ENCODE measurements at places on chromosomes 4 and X.
A peak's percentile ranks its signal among the peaks of the same experiment; 100 is the strongest.

- no peak for DNase-seq
Observed at GRCh38 chr4:24224446-24224845, 334.6 kb upstream of the PPARGC1A start.

DNA sequence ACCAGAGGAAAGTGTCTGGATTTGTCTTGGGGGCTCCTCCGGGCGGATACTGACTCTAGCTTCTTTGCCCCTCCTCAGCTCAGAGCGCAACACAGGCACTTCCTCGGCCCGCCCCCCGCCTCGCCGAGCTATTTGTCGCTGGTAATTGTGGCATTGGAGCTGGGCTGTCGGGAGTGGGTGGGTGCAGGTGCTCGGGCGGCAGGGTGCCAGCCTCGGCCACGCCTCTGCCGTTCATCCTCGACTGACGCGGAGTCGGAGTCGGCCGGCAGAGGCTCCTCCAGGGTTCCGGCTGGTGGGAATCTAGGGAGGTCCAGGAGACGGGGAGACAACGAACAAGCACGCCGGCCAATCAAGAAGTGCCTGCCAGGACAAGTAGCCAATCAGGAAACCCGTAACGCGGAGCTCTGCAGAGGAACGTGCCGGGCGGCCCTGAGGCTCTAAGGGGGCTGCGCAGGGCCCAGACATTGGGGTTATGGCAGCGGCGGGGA lies 3.9 kb upstream of the SYN1 start:
- peak; percentile 58 for DNase-seq

- no peak for DNase-seq
Observed at GRCh38 chr4:113849771-113850170, 88.2 kb upstream of the CAMK2D start.

DNA sequence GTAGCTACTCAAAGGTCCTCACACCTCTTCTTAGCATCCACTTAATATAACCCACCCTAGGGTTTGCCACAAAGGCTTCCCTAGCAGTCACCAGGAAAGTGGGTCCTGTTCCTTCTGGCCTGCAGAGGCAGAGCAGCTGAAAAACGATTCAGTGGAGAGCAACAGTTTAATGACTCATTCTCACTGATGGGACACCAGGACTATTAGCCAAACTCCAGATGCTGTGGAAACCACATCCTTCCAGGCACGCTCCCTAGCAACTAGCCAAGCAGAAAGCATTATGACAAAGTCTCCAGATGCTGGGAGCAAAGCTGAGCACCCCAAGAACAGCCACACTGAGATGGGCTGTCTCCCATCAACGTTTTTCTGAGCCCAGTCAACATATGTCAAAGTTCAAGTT lies 30.3 kb upstream of the UTP14A start:
- no peak for DNase-seq

DNA sequence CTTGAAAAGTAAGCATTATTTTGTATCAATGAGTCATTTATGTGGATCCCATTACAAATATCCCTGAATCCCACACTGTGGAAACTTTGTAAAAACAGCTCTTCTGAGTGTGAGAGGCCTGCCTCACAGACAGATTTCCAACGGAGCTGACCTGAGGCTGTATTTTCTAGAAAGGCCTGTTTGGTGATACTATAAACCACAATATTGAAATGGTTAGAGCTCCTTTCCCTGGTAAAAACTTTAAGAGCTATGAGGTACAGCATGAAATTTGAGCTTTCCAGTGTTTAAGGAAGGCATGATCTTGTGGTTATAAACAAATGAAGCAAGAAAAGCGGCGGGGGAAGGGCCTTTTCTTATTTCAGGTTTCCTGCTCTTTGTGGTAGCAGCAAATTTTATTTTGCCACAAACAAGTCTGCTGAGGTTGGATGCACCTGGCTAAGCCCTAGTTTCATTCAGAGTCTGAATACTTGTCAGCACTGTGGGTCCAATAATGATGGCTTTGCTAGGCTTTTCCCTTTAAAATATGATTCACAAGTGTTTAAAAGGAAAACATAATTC lies 86.8 kb upstream of the ETNPPL start:
- no peak for DNase-seq

- DNase-seq = no peak
Observed at GRCh38 chrX:30906726-30907125, 17.7 kb upstream of the TAB3 start.

GRCh38 chr4:108359986-108360681 lies 191.4 kb upstream of the LEF1 start:
- DNase-seq = no peak

GRCh38 chr4:76589872-76590797 lies 155.1 kb downstream of the SHROOM3 start:
- DNase-seq = no peak

- DNase-seq = no peak
Observed at GRCh38 chrX:155148724-155149537, 67.3 kb upstream of the VBP1 start.

- DNase-seq = no peak
Observed at GRCh38 chr4:76615999-76616398, 181.0 kb downstream of the SHROOM3 start.

DNA sequence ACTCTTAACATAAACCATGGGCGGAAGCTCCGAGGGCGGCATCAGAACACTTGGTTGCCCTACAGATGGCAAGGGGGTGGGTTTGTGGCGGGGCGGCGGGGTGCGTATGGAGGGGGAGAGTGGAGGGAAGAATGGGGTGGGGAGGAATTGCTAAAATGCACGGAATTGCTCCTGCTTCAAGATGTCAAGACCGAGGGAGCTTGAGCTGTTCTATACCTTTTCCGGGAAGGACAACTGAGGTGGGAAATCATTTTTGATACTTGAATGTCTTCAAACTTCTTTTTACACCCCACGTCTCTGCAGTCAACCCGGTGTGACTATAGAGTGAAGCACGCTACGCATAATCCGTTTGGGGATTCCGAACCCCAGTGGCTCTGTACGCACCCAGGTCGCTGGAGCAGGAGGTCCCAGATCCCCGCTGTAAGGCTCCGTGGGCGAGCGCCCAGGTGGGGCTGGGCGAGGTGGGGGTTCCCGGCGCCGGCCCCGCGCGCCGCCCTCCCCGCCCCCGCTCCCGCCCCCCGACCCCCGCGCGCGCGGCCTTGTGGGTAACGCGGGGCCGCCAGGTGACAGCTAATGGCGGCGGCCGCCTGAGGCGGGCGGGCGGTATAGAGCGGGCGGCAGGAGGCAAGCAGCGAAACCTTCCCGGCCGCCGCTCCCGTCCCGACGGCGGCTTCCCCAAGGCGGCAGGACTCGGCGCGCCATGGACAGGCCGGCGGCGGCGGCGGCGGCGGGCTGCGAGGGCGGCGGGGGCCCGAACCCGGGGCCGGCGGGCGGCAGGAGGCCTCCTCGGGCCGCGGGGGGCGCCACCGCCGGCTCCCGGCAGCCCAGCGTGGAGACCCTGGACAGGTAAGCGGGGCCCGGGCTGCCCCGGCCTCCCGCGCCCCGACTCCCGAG lies at the start of gene MTMR1:
Gene MTMR1, plus strand, starts transcription at position 566 of the 894 bp plus-strand sequence. Its CDS starts 135 bp downstream, at position 701.
- DNase-seq = peak; percentile 31

GRCh38 chrX:70509078-70509477 lies 64.4 kb downstream of the DLG3 start:
- no peak for DNase-seq

GRCh38 chrX:11766487-11766886 lies 8.4 kb downstream of the MSL3 start:
- no peak for DNase-seq

- no peak for DNase-seq
Observed at GRCh38 chr4:1967512-1968149, 41.1 kb downstream of the NELFA start.
